ENCODE measurements at places on chromosomes 1 and 21.
A peak's percentile ranks its signal among the peaks of the same experiment; 100 is the strongest.

DNA sequence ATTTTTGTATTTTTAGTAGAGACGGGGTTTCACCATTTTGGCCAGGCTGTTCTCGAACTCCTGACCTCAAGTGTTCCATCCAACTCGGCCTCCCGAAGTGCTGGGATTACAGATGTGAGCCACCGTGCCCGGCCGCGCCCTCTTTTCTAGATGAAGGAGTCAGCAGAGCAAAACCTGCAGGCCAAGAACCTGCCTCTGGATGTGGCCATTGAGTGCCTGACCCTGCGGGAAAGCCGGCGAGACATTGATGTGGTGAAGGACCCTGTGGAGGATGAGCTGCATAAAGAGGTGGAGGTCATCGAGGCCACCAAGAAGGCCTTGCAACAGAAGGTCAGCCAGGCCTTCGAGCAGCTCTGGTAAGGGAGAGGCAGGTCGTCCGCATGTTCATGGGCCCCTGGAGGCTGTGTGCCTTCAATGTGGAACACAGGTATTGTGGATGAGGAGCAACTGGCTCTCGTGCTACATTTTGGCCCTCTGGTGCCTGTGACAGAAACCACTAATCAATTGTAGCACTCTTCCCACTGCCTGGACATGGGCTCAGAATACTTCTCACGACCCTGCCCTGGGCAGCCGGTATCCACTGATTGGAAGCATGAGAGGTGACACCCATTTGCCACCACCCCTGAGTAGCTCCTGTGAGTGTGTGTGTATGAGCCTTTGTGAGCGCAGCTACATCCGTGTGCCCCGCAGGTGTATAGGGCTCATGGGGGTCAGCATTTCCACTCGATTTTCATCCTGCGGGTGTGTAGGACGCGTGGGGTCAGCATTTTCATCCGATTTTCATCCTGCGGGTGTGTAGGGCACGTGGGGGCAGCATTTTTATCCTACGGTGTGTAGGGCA is 2.0 kb downstream of the TEKT2 start:
- no peak for DNase-seq

GRCh38 chr1:21622466-21623315 is 46.5 kb downstream of the RAP1GAP start:
- peak; percentile 60 for DNase-seq

DNA sequence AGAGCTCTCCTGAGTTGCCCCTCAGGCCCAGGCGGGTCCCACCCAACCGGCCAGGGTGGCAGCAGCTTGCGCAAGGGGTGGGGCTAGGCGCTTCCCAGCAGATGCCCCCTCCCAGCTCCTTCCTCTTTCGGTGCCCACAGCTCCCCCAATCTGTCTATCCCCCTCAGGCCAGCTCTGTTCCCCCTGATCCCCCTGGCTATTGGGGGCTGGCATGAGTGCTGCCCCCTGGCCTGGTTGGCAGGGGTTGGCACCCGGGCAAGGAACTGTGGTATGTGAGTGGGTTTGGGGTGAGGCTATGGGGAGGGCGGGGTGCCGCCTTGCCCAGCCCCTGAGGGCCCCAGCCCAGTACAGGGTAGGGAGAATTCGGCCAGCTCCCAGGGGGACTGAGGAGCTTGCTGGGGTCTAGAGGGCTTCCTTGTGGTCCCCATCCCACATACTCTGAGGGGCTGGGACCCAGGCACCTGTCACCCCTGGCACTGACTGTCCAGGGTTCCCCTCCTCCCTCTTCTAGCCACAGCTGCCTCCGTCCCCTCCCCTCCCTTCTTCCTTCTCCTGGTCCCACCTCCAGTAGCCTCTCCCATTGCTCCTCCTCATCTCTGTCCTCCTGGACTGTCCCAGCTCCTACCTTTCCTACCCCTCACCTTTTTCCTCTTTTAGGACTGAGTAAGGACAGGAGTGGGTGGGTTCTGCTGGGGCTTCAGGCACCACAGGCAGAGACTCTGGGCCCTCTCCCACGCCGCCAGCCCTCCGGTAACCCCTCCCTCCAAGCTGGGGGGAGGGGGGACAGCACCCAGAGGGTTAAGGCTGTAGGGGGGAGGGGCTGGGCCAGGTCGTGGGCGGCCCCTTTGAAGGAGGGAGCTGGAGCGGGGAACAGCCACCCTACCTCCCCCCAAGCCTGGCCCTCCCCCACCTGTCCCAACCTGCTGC is 5.7 kb downstream of the ZBTB7B start:
- DNase-seq = peak; percentile 72

GRCh38 chr1:241519308-241520079 is at the start of gene FH:
TSS of gene FH (minus strand) at chr1:241519755. CDS start at chr1:241519722, 33 bp downstream.
- peak; percentile 93 for DNase-seq

- no peak for DNase-seq
These were observed 1276.9 kb upstream of the ADGRL2 start for GRCh38 chr1:80523861-80524260.

DNA sequence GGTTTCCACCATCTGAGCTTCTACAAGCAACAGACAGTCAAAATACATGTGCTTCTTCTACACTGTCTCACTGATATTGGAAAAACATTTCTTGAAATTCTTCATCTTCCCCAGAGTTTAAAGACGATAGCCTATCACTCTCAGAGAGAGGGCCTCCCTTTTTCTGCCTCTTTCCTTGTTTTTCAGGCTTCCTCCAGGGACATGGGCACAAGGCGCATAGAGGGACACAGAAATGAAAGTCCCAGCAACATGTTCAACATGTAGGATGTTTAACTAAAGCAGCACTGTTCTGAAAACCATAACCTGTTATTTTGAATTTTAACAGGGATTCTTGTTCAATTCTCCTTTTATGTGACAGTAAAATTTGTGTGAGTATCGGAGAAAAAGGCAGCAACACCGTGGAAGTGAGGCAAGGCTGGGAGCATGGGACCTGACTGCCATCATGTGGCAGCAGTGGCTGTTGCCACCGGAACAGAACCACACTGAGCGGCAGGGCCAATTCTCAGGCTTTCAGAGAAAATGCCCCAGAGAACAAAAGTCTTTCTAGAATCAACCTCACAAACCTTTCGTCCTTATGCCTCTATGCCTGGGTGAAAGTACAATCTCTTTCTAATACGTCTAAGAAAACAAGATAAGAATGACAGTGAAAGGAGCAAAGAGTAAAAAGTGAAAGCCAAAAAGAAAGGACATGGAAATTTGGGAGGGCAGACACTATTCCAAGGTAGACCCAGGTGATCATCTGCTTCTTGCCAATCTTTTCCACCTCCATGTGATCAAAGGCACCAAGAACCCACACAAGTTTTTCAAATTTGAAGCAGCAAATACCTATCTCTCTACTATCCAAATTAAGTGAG is 54.5 kb downstream of the PCNX2 start:
- DNase-seq = no peak

GRCh38 chr1:98018074-98018473 is 97.2 kb upstream of the DPYD start:
- no peak for DNase-seq

GRCh38 chr1:86948212-86948611 is 33.8 kb downstream of the HS2ST1 start:
- DNase-seq = no peak

- DNase-seq = no peak
These were observed 66.8 kb upstream of the SLC25A33 start for GRCh38 chr1:9472386-9473031.

DNA sequence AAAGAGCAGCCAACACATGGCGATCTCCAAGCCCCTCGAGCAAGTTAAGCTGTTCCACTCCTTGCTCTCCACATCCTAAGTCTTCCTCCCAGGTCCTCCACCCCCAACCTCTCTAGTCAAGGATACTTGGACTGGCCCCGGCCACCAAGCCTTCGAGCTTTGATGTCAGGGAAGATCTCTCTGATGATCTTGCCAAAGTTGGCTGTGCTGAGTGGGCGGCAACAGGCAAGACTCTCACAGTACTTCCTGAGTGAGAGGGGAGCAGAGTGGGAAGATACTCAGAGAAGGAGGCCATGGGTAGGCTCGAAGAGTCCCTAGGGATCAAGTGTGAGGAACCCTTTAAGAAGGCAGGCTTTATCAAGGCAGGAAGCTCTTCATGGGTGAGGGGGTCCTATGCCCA is 2.8 kb downstream of the RFX5 start:
- DNase-seq = no peak

DNA sequence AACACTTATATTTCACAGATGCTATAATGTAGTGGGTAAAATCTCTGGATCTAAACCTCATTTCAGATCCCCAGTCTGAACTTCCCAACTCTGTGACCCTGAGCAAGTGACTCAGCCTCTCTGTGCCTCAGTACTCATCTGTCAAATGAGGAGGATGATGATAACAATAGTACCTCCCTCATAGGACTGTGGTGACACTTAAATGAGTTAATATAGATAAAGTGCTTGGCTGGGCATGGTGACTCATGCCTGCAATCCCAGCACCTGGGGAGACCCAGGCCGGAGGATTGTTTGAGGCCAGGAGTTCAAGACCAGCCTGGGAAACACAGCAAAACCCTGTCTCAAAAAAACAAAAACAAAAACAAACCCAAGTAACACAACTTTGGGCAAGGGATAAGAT is 4.7 kb upstream of the ECE1 start:
- DNase-seq = peak; percentile 55

DNA sequence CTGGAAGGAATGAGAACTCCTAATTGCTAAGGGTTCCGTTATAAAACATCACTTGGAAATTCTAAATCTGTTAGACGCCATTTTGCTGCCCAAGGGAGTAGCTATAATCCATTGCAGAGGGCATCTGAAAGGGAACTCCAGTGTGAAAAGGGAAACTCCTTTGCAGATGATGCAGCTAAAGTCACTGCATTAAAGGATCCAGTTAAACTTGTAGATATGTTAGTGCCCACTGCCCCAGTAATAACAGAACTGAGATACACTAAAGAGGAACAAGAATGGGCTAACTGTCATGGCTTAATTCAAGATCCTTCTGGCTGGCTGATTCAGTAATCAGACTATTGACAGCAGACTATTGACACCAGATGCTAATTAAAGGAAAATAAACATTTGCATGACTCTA is 81.8 kb upstream of the KIAA0040 start:
- DNase-seq = no peak

DNA sequence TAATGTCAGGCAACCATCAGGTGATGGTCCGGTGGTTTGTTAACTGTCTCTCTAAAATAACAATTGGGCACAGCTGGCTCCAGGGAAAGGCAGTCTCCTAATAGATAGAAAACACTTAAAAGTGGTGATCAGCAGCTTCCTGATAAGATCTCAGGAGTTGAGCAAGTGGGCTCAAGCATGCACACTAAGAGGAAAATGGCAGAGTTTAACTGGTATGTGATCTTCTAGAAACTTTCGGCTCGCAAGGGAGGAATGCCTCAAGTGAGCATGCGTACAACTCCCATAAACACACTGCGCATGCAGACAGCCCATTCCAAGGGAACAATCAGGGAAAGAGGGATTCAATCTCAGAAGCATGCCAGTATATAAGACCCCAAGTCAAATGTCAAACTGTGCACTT is 52.2 kb upstream of the VTCN1 start:
- DNase-seq = no peak

GRCh38 chr1:159931795-159932173 is 6.5 kb upstream of the TAGLN2 start:
- DNase-seq = no peak

- DNase-seq = no peak
These were observed 6.9 kb upstream of the A3GALT2 start for GRCh38 chr1:33327587-33328325.

- DNase-seq = no peak
These were observed 14.1 kb downstream of the CNR2 start for GRCh38 chr1:23899070-23899469.

GRCh38 chr1:245225322-245226202 is 70.8 kb downstream of the KIF26B start:
- no peak for DNase-seq

DNA sequence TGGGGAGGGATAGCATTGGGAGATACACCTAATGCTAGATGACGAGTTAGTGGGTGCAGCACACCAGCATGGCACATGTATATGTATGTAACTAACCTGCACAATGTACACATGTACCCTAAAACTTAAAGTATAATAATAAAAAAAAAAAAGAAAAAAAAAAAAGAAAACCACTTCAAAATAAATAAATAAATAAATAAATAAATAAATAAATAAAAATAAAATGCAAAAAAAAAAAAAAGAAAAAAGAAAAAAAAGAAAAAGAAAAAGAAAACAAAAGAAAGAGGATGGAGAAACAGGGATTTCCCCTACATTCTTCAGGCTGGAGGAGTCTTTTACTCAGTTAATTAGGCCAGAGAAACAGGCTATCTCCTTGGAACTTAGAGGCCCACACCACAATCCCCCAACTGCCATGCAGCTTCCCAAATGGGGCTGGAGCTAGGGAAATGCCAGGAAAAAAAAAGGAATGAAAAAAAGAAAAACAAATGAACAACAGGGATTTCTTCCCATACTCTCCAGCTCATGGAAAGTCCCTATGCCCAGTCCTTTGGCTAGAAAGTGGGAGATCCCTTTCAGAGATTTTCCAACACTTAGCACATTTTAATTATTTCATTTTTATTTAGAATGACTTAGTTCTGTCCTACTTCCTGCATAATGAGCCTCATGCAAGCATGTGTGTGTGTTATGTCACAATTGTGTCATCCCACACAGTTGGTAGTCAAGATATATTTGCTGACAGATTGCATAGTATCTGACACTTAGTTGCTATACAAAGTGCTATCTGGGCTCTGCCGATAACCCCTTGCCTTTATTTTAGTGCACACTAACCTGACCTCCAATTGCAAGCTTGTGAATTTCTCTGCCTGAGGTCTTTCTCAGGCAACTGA is 486.4 kb downstream of the PLPP3 start:
- DNase-seq = no peak

- no peak for DNase-seq
These were observed 18.8 kb downstream of the PLA2G2A start for GRCh38 chr1:19960591-19960990.

DNA sequence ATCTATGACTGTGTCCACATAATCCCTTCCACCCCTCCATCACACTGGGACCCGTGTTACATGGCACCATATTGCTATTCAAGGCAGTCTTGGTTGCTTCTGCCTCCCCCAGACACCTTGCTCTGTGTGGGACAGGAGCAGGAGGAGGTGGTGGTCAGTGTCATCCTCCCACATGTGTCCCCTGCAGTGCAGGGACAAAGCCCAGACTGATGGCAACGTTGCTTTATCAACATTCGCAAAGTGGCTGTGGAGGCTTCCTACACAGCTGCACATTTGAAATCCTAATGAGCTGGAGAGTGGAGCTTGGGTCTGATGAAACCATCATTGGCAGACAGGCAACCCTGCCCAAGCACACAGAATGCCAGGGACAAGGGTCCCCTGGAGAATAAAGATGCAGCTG is 26.2 kb downstream of the TRIM67 start:
- DNase-seq = no peak

DNA sequence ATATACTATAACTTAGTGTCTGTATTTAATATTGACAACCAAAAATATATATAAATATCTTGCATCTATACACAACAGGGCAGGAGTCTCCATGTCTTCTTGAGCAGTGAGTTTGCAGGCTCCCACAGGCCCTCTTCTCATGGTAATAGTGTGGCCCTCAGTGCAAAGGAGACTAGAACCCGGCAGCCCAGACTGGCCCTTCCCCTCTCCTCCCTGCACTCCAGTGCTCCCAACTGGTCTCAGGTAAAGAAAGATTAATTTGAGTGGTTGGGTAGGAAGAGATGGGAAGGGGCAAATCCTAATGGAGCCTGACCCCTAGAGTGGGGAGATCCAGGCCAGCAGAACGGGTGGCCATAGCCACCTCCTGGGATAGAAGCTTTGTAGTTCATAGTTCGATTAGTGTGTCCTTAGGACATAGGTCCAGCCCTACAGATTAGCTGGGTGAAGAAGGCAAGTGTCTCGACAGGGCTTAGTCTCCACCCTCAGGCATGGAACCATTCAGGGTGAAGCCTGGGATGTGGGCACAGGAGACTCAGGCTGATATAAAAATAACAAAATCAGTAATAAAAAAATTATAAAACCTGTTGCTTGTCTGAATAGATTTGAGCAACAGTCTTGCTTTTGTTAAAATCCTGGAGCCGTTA is 32.3 kb downstream of the SLC2A1 start:
- DNase-seq = no peak

Measured in stimulated activated CD4-positive, alpha-beta T cell treated with anti-CD3 and anti-CD28 coated beads, Interleukin-4, amount 100 ng/mL, for 1 hour (primary cell).